NCI-H2107 (cell line): ENCODE measurements at places on chromosomes 12 and 14.

DNA sequence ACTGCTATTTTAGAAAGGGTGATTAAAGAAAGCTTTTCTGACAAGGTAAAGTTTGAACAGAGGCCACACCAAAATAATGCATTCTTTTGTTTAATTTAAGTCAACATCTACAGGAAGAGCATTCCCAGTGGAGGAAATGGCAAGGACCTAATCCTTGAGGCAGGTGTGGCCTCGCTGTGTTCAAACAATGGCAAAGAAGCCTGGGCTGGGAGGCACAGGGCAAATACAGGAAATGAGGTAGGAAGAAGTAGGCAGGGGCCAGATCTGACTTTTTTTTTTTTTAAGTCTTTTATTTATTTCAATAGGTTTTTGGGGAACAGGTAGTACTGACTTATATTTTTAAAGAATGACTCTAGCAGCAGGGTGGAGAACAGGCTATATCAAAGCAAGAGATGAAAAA is 53.5 kb downstream of the ARMH4 start:
- no peak for DNase-seq

- DNase-seq, result no peak
These were observed 611.2 kb downstream of the RPS29 start for GRCh38 chr14:48974994-48975393.

DNA sequence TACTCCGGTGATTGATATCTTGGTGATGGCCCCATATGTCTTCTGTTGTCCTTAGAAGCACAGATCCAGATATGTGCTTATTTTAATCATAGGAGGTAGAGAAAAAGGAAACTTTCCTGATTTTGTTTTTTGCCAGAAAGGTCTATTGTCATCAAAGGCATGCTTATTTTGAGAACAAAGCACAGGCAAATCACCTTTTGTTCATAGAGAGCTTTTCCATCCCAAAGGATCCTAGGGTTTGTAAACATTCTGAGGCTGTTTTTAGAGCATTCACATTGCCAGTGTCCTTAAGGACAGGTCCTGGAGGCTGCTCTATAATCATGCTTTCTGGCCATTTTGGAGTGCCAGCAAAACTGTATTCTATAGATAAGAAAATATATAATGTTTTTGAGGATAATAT is 148.5 kb upstream of the SEL1L start:
- DNase-seq, result no peak

- no peak for DNase-seq
These were observed 66.5 kb downstream of the BORCS5 start for GRCh38 chr12:12423367-12423766.

GRCh38 chr12:16555630-16556029 is 50.3 kb downstream of the LMO3 start:
- DNase-seq, result no peak

- no peak for DNase-seq
These were observed 9.4 kb downstream of the SYCP3 start for GRCh38 chr12:101729842-101730241.

- DNase-seq, result peak; percentile 88
These were observed at the start of gene PELI2 for GRCh38 chr14:56117765-56118610. Gene PELI2 (plus strand): TSS chr14:56118411. CDS start chr14:56118661, 250 bp downstream.
